SHP77 (cell line): ENCODE measurements at places on chromosomes 11 and 22.

DNA sequence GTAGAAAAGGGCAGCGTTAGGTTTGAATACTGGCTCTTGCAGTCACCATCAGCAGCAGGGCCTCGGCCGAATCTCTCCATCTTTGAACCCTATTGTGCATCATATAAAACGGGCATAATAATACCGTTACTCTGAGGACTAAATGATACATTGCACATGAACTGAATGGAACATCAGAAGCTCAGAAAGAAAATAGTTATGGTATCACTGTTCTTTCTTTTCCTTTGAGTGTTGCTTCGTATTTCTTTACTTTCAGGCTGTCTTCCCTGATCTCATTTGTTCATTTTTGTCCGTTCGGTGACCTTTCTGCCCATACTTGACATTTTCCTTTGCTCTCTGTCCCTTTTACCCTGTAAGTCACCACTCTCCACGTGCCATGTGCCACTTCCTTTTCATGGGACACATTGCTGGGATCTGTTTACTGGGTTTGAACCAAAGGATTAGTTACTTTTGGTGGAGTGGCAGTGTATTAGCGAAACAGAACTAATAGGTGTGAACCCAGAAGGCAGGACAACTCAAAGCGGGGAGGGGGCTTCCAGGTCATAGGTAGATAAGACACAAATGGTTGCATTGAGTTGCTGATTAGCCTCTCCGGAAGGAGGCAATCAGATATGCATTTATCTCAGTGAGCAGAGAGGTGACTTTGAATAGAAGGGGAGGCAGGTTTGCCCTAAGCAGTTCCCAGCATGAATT is 717 bp upstream of the ZNF202 start:
- DNase-seq, result no peak

DNA sequence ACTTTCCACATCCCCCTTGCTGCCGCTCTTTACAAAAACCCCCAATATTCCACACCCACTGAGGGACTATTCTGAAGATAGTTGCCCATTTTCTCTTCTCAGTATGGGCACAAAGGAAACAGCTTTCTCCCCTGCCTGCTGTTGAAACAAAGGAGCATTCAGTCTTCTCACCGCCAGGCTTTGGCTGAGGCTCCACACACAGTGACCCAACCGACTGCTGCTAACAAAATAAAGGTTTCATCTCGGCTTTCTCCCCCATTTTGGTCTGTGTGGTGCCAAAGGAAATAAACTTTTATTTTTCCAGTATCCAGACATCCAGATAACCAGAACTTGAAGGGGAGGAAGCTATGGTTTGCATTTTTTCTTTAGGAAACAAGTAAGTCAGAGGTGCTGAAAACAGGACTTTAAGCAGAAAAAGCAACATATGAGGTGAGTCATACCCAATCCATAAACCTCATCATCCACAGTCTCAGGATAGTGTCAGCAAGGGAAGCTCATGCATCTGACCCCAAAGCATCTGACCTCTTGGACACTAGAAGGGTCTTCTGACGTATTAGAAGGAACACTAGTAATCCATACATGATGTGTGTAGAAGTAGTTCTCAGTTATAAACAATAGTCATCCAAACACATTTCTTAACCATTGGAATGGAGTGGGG is 6.4 kb downstream of the CLMP start:
- DNase-seq, result no peak

- DNase-seq, result no peak
These were observed 86.3 kb downstream of the FCHSD2 start for GRCh38 chr11:73055655-73056354.

DNA sequence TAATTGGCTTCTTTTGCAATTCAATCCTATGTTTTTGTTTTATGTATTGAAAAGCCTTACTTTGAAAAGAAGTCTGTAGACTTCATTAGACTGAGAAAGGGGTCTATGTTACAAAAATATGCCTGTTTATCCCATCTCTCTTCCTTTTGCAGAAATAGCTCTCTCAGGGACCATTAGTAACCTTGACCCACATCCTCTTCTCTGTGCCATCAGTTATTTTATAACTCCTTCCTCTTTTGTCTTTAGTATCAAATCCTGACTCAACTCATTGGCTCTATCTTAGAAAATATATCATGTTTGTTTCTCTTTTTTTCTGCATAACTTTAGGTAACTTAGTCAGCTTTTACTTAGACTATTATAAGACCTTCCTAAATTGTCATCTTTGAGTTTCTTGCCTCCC is 20.3 kb downstream of the ZC3H12C start:
- no peak for DNase-seq

- DNase-seq, result peak; percentile 80
These were observed 873 bp upstream of the SCO2 start for GRCh38 chr22:50526108-50526833.
